ENCODE measurements at places on chromosomes 11 and 22.

DNA sequence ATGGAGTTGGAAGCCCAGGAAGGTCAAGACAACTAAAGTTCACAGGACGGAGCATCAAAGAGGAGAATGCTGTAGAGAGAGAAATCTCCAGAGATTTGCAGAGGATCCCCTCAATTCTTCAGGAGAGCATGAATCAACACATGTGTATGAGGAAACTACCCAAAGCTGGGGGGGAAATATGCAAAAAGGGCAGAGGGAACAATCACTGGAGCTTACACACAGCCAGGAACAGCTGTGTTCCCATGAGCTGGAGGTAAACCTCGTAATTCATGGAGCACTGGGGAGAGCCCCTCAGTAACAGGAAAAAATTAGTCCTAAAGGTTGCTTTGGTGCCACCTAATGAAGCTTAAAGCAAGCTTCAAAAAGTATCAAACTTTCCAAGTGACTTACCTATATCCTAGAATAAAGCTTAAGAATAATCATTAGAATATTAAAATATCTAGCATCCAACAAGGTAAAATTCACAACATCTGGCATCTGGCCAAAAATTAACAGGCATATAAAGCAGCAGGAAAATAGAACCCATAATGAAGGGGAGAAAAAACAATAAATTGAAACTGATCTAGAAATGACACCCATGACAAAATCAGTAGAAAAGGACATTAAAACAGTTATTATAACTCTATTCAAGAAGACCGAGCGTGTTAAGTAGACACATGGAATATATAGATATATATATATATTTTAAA is 134.2 kb downstream of the STK33 start:
- no peak for DNase-seq

DNA sequence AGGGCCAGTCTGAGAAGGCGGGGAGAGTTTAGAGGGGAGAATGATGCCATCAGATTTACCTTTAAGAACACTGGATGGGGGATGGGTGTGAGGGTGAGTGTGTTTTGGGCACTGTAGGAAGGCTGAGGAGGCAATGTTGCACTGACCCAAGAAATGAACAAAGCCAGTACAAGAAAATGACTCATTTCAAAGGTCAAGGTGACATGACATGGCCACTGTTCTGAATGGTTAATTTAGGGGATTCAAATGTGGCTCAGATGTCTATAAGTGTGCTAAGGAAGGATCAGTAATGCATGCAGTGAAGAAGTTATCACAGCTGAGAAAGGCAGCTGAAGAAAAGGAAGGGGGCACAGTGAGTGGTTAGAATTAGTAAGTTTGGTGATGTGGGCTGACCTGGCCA is 129.9 kb downstream of the PGR start:
- no peak for DNase-seq

GRCh38 chr11:109071712-109072524 is 350.1 kb upstream of the C11orf87 start:
- DNase-seq, result peak; percentile 87

GRCh38 chr11:87043894-87044293 is 6.2 kb downstream of the TMEM135 start:
- DNase-seq, result no peak

- DNase-seq, result no peak
These were observed 12.3 kb upstream of the WNT11 start for GRCh38 chr11:76218449-76219178.

GRCh38 chr11:35330931-35331330 is 88.4 kb downstream of the SLC1A2 start:
- DNase-seq, result no peak

DNA sequence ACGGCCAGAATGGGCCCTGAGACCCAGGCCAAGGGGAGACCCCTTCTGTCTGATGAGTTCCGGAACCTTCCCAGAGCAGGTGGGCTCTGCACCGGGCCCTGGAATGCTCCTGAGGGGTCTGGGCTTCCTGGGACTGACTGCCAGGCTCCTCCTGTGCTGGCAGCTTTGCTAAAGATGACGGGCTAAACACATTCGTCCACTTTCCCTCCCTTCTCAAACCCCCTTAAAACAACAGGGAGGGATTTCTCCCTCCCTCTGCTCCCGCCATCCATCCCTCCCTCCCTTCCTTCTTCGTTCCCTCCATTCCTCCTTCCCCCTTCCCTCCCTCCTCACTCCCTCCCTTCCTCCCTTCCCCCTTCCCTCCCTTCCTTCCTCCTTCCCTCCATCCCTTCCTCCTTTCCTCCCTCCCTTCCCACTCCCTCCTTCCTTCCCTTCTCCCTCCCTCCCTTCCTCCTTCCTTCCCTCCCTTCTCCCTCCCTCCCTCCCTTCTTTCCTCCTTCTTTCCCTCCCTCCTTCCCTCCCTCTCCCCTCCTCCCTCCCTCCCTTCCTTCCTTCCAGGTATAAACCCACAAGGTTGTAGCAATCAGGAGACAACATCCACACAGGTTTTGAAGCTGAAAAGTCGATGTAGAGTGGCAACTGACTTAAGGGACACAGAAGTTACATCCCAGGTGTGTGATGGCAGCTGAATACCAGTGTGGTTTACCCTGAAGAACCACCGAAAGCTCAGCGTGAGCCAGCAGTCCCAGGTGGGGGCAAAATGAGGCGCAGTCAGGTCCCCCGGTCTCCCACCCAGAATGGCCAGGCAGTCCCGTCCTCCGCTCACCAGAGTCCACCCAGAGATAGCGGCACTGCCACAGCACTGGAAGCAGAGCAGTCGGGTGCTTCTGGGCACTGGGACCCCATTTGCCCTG is 18.8 kb upstream of the MGAT3 start:
- no peak for DNase-seq

DNA sequence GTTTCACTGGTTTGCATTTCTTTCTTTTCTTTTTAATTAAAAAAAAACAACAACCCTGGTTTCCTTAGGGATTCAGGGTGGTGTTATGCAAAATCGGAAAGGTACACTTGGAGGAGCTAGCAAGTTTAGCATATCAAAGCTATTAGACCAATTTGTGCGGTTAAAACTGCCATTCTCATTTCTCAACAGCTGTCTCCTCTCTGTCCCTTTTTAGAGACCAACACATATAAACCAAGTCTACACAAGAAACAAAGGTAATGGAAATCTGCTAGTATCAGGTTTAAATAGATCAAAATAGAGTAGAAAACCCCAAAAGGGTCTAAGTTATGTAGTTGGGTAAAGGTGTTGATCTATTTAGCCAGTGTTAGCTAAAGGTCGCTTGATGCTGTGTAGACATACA is 1.7 kb upstream of the SESN3 start:
- no peak for DNase-seq

GRCh38 chr11:64448599-64449380 is 89.8 kb downstream of the RPS6KA4 start:
- DNase-seq, result peak; percentile 86

GRCh38 chr11:363948-364761 is 5.1 kb upstream of the B4GALNT4 start:
- DNase-seq, result peak; percentile 29

GRCh38 chr22:17890245-17890671 is 116.0 kb upstream of the BID start:
- DNase-seq, result no peak

- DNase-seq, result no peak
These were observed 18.2 kb downstream of the CD3E start for GRCh38 chr11:118322721-118323120.

DNA sequence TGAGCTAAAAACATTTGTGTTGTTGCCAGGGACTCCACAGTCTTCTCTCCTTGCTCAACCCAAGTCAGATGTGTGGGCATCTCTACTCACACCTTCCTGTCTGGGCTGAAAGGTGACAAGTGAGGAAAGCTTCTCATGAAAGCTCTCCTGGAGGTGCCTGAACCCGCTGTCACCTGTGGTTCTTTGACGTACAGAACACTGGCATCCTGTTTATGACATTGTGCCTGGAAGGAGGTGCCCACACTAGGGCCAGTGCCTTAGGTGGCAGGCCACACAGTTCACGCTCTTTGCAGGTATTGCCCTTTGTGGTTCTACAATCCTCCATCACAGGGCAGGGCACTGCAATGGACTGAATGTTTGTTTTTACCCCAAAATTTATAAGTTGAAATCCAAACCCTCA is 108.5 kb downstream of the CD44 start:
- DNase-seq, result no peak

DNA sequence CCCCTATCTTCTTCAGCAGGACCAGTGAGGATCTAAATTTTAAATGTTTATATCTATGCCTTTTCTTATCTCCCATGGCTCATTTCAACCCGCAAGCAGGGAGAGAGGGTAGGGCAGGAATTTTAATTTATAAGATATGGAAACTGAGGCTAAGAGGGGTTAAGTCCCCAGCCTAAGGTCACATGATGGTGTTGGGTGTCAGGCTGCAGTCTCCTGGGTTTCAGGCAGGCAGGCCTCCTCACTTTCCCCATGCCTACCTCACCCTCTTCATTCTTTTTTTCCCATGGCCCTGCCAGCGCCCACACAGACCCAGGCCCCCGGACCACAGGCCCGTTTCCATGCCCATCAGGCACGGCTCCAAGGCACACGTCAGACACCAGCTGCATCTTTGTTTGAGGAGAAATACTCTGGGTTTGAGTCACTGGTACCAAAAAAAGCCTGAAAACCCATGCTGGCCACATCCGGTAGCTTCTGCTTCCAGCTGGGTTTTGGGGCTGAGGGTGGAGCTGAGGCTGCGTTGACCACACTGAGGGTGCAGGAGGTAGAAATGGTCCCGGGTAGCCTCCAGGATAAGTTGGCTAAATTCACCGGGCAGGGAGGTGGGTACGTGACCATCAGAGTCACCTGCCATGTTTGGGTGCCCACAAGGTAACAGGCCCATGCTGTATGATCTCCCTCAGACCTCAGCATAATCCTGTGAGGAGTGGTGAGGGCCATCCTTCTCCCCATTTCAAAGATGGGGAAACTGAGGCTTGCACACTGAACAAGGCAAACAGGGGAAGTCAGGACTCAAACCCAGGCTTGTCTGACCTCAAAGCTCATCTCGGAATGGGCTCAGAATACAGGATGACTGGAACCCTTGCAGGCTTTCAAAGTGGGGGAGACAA is 7.5 kb downstream of the CRYBB1 start:
- peak; percentile 94 for DNase-seq

- DNase-seq, result peak; percentile 79
These were observed 15.3 kb downstream of the CADM1 start for GRCh38 chr11:115488945-115489344.

GRCh38 chr11:5596607-5597201 is at the start of gene TRIM6:
Gene TRIM6, plus strand, starts transcription at chr11:5596637. Its CDS starts 261 bp downstream, at chr11:5596898.
- peak; percentile 62 for DNase-seq
